ENCODE measurements at places on chromosomes 3 and 15.
A peak's percentile ranks its signal among the peaks of the same experiment; 100 is the strongest.

DNA sequence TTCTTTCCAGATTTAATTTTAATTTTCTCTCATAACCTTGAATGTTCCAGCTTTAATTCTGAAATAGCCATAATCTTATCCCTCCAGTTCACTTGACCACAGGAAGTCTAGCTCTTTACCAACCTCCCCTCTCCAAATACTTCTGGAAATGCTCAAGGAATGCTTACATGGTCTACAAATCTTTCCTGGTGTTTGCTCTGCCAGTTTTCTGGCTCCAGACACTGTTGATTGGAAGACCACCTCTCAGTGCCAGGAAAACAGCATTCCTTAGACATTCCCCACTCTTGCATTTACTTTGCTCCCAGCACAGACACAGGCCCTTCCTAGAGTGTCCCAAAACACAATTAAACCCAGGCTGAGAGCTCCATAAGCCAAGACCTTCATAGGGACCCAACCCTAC, 98.6 kb downstream of the MESD start:
- DNase-seq = no peak

DNA sequence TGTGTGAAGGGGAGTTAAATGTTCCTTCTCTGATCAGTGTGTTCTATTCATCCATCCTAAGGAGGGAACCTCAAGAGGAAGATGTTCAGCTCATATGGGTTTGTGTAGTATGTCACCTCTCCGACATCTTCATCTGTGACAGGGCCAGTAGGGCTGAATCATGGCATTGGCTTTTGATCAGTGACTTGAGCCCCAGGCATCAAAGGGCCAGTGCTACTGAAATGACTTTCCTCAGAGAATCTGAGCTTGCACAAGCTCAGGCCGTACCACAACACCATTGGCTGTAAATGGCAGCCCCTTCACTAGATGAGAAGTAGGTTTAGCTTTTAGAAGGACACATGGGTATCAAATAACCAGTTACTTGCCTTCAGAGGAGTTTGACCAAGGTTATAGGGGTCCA, 183.2 kb upstream of the NR2E3 start:
- DNase-seq = no peak

- DNase-seq = no peak
These were observed 21.6 kb downstream of the CCDC80 start for GRCh38 chr3:112619295-112619694.

- DNase-seq = no peak
These were observed 116.8 kb upstream of the CNTN6 start for GRCh38 chr3:976006-976405.

DNA sequence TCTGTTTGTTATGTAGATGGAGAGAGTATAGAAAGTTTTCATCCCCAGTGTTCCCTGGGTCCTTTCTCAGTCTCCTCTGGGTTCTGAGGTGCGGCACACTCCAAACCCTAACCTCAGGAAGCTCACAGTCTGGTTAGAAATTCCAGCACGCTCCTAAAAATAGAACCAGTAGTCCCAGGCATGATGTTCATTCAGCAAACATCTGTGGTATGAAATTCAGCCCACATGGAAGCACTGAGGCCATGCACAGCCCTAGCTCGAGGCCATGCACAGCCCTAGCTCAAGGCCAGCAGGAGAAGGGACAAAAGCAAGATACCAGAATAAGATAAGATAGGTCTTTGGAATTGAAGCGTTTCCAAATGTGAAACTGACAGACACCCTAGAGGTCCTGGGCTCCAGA, 82.3 kb upstream of the OXTR start:
- no peak for DNase-seq

DNA sequence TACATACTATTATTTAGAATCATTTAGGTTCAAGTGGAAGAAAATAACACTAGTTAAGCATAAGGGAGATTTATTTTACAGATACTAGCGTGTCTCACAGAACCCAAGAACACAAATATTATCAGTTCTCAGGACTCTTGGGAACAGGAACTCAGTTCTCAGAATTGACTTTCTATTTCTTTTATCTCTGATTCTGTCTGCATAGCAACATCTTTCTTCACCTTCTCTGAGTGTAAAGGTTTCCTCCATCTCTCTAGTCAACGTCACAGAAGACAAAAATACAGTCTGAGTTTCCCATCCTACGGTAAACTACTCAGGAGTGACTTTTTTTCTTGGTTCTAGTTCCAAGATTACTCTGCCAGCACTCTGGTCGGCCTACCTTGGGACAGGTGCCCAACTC, 220.0 kb downstream of the SV2B start:
- no peak for DNase-seq

DNA sequence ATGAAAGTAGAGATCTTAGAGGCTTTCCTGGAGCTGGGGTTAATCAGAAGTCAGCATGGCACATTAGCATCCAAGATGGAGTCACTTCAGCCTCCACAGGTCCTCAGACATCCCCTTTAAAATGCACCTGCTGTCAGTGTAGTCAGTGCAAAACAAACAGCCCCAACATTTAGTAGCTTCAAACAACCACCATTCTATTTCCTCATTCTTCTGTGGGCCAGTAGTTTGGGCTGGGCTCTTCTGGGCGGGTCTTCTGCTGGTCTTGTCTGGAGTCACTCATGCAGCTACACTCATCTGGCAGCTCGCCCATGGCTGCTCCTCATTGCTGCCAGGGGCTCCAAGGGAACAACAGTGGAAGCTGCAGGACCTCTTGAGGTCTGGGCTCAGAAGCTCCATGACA, 99.9 kb downstream of the TLE3 start:
- no peak for DNase-seq

DNA sequence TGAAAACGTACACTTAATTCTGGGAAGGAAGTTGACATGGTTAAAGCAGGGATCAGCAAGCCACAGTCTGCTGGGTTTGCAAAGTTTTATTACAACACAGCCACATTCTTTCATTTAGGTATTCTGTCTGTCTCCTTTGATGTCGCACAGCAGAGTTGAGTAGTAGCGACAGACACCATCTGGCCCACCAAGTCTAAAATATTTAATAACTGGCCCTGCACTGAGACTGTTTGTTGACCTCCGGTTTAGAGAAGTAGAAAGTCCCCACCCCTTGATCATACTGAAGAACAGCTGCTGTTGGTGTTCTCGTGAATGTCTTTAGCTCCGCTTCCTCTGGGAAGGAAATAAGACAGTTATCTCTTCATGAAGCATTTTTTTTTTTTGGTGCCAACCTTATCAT, 66.2 kb downstream of the MCTP2 start:
- DNase-seq = no peak

DNA sequence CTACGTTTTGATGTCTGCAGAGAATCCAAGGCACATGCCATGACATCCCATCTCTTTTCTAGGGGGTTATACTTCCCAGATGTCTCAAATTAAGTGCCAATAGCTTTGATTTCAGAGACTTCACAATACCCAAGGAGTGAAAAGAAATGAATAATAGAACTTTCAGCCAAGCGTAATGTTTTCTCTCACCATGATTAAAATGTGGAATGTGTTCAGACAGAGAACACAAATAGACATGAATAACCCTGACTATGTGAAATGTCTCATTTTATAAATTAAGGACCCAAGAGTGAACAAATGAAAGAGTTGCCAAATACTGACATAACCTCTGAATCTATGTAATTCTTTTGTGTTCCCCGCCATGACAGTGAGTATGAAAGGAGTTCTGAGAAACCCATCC, 123.6 kb upstream of the GAP43 start:
- DNase-seq = no peak

- no peak for DNase-seq
These were observed 143.6 kb upstream of the GRM7 start for GRCh38 chr3:6717026-6717943.

DNA sequence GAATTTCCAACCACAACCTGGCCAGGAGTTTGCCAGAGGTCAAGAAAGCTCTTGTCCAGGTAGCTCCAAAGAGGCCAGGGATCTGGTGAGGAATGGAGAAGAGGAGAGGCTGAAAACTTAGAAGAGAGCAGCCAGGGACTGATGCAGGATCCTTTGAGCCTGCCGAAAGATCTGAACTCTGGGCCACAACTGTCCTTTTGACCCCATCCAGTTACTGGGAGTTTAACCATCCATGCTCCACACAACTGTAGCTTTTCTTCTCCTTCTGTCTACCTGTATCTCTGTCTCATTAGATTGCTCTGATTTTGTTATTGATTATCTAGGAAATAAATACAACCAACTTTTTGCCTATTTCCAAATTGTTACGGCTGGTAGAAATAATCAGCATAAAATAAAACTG, 36.7 kb downstream of the DAZL start:
- no peak for DNase-seq

- peak; percentile 43 for DNase-seq
These were observed 39.3 kb downstream of the PLD1 start for GRCh38 chr3:171770689-171771620.

GRCh38 chr3:100560426-100560825, 49.0 kb upstream of the ADGRG7 start:
- no peak for DNase-seq

GRCh38 chr3:152291649-152292066, 22.9 kb downstream of the MBNL1 start:
- no peak for DNase-seq

- DNase-seq = no peak
These were observed 69.6 kb downstream of the SENP2 start for GRCh38 chr3:185655426-185656320.

GRCh38 chr3:197335428-197336132, 37.2 kb upstream of the DLG1 start:
- DNase-seq = no peak

- no peak for DNase-seq
These were observed 57.9 kb downstream of the APBA2 start for GRCh38 chr15:28943611-28944230.

- no peak for DNase-seq
These were observed 173.4 kb upstream of the PPP2R3A start for GRCh38 chr3:135792174-135792573.

- no peak for DNase-seq
These were observed 24.5 kb upstream of the SSR3 start for GRCh38 chr3:156579427-156579851.

- DNase-seq = no peak
These were observed 232.7 kb downstream of the MECOM start for GRCh38 chr3:169430707-169431404.

GRCh38 chr3:182914341-182914740, 66.0 kb downstream of the DCUN1D1 start:
- DNase-seq = no peak

GRCh38 chr3:113834983-113835382, 3.6 kb upstream of the GRAMD1C start:
- DNase-seq = no peak

GRCh38 chr3:174955513-174956016, 96.4 kb downstream of the NAALADL2 start:
- DNase-seq = no peak

- DNase-seq = no peak
These were observed 152.0 kb downstream of the EPHA6 start for GRCh38 chr3:96966181-96966929.

- DNase-seq = no peak
These were observed 27.6 kb upstream of the VILL start for GRCh38 chr3:37963016-37963415.

GRCh38 chr3:142945023-142945422, 18.5 kb downstream of the PAQR9 start:
- DNase-seq = no peak

DNA sequence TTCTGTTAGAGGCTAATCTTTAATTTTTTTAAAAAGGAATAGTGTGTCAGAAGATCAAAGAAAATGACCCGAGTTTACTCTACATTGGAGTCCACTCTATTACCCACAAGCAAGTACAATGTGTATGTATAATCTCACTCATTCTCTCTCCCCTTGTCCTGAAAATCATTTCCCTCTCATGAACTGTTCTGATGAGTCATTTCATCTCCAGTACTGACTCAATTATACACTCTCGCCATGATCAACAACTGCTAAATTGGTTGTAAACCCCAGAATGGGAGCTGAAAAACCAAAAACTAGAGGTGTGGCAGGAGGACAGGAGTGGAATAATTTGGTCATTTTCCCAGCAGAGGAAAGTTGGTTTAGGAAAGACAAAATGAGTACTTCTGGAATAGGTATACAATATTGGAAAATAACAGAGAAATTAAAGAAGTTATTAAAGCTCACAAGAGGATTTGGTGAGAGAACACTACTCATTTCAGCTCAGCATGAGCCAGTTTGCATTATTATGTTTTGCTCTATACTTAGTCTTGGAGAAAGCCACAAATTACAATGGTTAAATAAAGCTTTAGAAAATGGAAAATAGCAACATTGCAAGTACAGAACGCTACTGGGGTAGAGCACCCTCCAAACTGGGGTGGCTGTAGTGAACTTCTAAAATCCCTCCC, 144.3 kb upstream of the PFN2 start:
- DNase-seq = no peak

DNA sequence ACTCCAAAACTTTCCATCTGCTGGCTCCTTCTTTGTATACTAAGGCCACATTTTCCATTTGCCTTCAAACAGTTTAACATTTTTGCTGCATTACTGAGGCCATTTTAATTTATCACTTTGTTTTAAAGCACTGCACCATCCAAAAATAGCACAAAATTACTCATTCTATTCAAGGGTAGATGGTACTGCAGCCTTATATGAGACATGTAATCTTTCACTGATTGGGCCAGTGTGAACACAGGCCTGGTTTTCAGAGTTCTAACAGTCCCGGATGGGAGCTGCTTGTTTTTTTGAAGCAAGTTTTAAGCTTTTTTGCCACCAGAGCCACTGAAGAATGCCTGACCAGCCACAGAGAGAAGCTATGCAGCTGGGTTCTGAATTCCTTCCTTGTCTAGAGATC, 172.3 kb upstream of the TSC22D2 start:
- DNase-seq = no peak

GRCh38 chr3:134237454-134238145, 13.1 kb downstream of the RYK start:
- no peak for DNase-seq

DNA sequence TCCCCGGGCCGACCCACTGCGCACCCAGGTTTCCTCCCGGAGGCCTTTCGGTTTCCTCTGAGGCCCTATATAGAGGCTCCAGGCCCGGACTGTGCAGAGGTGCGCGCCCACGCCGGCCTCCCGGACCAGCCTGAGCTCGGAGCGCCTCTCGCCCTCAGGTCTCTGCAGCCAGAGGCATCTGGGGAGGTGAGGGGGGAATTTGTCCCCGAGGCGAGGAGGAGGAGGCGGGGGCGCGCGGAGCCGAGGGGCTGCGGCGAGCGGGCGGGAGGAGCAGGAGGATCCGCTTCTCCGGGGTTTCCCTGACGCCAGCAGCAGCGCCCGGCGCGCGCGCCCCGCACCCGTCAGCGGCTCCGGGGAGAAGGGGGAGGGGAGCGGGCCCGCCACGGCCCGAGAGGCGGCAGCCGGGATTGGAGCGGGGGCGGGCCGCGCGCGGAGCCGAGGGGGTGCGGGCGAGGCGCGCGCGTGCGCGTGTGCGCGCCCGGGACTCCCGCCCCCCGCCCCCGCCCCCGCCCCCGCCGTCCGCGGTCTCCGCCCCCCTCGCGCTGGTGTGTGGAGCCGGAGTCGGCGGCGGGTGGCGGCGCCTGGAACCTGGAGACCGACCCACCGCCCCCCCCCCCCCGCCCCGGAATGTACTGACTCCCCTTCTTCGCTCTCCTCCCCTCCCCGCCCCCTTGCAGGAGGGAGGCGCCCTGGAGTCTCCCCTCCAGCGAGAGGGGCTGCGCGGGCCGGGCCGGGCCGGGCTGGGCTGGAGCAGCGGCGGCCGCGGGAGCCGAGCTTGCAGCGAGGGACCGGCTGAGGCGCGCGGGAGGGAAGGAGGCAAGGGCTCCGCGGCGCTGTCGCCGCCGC, at the start of gene NEO1:
Gene NEO1, plus strand, starts transcription at position 657 of the 846 bp plus-strand sequence. CDS start 213 bp downstream, outside the sequence.
- DNase-seq = peak; percentile 74
